ENCODE measurements at places on chromosomes 16 and 17.
A peak's percentile ranks its signal among the peaks of the same experiment; 100 is the strongest.

DNA sequence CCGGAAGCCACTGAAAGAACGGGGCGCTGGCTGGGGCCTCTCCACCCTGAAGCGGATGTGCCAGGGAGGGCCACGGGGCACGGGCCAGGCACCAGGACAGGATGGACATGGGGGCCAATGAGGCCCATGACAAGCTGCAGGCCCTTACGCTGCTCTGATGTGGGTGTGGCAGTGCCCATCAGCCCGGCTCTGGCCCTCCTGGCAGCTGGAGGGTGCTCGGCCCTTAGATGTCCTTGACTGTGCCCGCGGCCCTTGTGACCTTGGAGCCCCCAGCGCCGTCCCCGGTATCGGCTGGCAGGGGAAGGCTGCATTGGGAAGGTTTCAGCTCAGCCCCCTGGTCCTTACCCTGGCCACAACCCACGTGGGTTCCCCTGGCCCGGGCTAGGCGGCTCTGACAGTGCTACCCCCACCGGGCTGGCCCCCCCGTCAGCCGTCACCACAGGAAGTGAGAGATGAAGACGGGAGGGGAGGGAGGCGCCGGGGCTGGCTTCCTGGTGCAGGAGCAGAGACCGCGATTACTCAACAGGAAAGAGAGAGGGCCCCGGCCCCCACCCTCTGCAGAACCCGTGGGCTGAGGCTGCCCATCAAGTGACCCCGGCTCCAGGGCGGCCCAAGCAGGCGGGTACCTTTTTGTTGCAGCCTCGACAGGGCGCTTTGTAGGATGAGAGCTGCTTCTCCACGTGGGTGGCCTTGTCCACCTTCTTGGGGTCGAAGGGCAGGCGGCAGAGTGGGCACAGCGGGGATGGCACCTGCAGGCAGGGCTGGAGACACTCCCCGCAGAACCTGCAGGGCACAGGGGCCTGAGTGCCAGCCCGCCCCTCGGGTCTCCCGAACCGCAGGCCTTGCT is 5.3 kb downstream of the RNF166 start:
- peak; percentile 94 for DNase-seq

DNA sequence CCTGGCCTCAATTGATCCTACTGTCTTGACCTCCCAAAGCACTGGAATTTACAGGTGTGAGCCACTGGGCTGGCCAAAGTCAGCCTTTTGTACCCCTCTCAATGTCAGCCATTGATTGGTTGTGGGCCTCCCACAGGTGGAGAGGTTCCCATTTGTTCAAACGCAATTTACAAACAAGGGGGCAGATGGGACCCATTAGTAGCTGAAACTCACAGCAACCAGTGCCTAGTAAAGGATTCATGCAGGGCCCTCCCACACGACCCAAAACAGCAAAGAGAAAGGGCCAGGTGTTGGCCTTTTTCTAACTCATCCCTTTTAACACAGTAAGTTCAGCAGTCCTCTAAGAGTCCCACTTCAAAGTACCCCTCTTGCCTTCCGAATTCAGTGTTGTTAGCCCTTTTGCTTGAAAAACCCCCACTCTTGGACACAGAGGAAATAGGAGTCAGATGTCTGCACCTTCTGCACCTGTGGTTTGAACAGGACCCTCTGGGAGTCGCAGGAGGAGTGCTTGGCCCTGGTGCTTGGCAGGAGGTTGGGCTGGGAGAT is 89.2 kb downstream of the PITPNC1 start:
- no peak for DNase-seq

GRCh38 chr17:78793415-78793814 is 11.3 kb upstream of the CYTH1 start:
- no peak for DNase-seq

GRCh38 chr17:62008294-62008693 is 56.8 kb downstream of the MED13 start:
- DNase-seq = no peak

DNA sequence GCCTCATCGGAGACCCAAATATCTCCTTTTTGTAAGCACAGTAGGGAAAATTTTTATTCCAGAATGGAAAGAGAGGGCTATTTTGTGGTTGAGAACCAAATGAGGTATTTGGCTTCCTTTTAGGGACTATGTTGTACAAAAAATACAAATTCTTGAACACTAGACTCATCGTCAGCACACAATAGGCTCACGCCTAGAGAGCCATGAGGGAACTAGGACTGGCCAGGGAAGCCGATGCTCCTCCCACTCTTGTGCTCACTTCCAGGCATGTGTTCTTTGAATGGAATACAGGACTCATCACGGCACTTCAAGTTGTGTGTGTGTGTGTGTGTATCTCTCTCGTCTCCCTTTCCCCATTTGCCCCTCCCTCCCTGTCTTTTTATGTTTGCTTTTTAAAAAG is 17.8 kb upstream of the BLMH start:
- DNase-seq = no peak

GRCh38 chr16:78639775-78640174 is 540.3 kb downstream of the WWOX start:
- no peak for DNase-seq

GRCh38 chr16:57592591-57593003 is 35.8 kb upstream of the ADGRG1 start:
- DNase-seq = peak; percentile 45

GRCh38 chr16:3950343-3951193 is 70.1 kb upstream of the CREBBP start:
- DNase-seq = no peak

DNA sequence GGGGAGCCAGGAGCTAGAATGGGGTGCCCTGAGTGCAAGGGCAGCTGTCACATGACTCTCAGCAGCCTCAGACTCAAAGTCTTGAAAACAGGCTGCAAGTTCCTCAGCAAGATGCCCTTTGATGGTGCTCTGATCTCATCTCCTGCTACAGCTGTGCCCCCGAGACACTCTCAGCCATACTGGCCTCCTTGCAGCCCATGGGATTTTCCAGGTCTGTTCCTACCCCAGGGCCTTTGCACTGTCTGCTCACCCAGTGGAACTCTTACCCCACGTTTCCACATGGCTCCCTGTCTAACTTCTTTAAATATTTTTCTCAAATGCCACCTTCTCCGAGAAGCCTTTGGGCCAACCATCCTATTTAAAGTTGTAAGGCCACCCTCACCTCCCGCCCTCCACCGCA is 146.9 kb downstream of the C16orf95 start:
- DNase-seq = no peak

DNA sequence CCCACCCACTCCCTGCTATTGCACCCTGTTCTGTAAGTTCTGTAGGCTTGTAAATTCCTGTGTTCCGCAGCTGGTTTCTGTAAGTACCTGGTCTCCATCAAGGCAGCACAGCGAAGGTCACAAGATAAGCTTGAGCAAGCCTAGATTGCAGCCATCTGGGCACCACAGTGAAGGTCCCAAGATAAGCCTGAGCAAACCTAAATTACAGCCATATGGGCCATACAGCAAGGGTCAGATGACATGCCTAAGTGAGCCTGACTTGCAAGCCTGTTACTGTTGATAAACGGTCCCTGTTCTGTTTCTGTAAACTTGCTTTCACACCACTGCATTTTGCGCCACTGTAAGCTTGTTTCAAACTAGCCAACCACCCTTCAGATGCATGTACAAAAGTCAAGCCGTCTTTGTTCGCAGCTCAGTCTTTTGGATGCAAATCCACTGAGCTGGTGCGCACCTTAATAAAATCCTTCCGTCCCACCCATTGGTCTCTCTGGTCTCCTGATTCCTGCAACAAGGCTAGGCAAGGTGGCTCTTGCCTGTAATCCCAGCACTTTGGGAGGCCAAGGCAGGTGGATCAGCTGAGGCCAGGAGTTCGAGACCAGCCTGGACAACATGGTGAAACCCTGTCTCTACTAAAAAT is 42.6 kb upstream of the ATF7IP2 start:
- DNase-seq = no peak

DNA sequence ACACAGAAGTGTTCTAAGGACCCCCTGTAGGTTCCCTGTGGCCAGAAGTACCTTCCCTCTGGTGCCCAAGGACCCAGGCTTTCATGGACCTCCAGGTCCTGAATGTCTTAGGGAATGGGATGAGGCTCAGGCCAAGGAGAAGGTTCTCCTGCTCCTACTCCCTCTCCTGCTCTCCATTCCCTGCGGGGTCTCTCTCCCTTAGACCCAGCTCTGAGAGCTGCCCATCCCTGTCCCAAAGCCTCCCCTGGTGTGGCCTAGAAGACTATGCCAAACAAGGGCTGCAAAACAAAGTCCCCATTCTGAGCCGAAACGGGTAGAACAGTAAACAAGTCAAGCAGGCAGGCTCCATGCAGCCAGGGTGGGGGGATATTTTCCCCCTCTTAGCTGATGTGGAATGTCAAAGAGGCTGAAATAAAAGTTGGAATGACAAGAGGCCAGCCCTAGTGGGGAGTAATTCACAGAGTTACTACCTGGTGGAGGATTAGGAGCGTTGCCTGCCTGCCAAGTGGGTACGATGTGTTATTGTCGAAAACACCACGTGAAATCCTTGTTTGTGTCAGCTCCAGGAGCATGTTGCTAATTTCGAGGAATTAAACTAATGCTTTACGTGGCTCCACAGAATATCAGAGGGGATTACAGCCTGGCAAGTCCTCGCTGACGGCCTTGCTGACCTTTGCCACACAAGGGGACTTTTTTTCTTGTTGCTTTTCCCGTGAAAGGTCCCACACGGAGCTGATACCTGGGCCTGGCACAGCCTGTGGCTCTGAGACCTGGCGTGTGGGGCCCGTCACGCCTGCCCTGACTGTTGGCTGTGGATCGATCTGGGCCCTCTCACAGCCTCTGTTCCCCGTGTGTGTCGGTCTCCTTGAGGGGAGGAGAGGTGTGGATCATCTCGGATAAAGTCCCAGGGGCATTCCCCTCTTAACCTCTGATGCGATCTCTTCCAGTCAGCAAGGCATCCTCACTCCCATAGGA is 2.9 kb downstream of the WFIKKN2 start:
- no peak for DNase-seq

GRCh38 chr16:2424061-2425007 is 4.9 kb upstream of the CCNF start:
- DNase-seq = no peak

DNA sequence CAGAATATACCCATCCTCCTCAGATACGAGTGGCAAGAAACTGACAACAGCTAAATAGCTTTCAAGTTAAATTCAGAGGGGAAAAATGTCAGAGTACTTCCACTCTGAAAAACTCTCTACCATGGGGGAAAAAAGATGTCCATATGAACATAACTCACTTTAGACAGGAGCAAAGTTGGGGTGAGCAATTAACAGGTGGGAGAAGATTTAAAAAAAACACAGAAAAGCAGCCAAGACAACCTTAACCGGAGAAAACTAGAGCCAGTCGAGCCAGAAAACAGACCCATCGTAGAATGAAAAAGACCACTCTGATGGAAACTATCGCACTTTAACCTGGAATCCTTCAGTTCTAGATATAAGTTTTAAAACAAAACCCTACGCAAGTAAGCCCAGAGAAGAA is 833 bp downstream of the TERF2 start:
- no peak for DNase-seq

DNA sequence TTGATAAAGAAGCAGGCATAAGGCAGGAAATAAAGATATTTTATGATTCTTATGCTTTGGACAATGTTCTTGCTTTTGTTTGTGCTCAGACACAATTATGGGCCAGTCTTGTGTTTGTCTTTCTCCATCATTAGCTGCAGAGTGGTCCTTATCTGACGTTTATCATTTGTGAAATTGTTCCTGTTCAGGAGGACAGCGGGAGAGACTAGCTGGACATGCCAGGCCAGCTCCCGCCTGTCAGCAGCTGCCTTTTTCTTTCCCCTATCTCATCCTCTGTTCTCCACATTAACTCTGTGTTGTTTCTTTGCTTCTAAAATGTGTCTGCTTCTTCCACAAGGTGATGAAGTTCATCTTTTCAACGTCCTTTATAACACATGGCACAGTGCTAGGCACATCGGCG is 333.5 kb downstream of the NPIPA8 start:
- DNase-seq = no peak

DNA sequence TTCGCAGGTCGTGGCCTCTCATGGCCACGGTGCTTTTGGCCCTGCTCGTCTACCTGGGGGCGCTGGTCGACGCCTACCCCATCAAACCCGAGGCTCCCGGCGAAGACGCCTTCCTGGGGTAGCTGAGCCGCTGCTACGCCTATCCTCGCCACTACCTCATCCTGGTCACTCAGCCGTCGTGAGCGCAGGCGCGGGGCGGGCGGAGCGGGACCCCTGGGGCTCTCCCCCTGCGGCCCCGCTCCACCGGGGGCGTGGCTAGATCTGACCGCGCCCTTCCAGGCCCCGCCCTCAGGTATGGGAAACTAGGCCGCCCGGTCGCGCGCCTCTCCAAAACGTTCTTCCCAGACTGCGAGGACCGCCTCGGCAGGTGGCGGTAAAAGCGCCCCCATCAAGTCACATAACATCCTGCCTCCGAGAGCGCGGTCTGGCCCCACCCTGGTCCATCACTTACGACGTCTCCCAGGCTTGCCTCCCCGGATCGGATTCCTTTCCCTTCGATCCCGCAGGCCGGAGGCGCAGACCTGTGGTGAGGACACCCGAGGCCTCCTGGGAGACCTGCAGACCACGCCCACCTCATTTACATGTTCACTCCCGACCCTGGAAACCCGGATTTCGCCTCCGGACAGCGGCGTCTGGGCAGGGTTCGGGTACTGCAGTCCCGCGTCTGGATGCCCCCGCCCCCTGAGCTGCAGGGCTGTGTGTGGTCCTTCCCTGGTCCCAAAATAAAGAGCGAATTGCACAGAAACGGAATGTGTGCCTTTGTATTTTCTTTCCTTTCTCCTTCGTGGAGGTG is 91.5 kb upstream of the TMEM97 start:
- no peak for DNase-seq

- DNase-seq = no peak
These were observed 28.7 kb downstream of the MMP15 start for GRCh38 chr16:58054289-58054688.

DNA sequence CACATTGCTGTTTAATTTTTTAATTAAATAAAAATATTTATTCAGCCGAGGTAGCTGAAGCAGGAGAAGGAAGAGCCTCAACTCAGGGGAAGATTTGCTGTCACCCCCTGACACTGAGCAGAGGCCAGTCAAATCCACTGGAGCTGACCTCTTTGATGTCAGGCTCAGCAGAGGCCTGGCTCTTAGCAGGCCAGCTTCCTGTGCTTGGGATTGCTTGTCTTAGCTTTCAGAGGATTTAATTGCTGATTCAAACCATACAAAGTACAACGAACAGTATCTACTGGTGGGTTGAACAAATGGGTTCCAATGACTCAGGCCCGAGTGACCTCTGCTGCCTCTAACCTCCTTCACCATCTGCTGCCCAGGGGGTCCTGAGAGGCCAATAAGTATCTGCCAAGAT is 417.0 kb upstream of the HSBP1 start:
- DNase-seq = no peak

DNA sequence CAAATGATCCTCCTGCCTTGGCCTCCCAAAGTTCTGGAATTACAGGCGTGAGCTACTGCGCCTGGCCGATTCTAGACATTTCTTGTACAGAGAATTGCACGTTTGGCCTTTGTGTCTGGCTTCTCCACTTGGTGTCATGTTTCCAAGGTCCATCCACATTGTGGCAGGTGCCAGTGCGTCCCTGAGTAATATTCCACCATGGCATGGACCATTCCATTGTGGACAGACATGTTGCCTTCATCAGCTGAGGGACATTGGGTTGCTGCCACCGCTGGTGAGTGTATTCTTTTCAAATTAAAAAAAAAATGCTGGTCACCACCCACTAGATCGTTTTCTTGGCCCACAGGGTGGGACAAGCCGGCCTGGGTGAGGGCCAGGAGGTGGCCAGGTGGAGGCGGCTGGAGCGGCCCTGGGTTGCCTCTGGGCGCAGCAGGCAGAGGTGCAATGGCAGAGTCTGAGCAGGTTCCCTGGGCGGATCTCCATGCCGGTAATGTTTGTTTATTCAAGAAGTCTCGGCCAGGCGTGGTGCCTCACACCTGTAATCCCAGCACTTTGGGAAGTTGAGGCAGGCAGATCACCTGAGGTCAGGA is 274.1 kb downstream of the SEC14L1 start:
- no peak for DNase-seq
